ENCODE measurements at places on chromosomes 7 and 10.
A peak's percentile ranks its signal among the peaks of the same experiment; 100 is the strongest.

GRCh38 chr7:4269086-4269485 lies 413.0 kb upstream of the FOXK1 start:
- no peak overlapping the region for H3K27ac ChIP-seq
- H3K4me1 ChIP-seq = no peaks in the 10 kb centered on the region
- H3K36me3 ChIP-seq = no peaks in the 10 kb centered on the region
- no peak for DNase-seq
- H3K27me3 ChIP-seq = no peaks in the 10 kb centered on the region
- no peak overlapping the region for H3K4me3 ChIP-seq

DNA sequence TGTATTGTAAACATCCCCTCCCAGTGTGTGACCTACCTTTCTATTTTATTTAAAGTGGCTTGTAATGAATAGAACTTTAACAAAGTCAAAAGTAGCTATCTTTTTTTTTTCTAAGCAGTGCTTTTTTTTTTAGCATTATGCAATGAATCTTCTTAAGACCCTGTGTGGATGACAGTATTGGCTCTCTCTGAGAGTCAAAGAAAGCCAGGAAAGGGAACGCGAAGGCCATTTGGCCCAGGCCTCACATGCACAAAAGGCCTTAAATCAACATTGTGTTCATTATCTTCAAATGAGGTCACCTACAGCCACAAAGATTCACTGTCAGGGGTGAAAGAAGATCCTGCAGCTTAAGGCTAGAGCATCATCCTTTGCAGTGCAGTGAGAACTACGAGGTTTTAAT lies 721.5 kb downstream of the GRID1 start:
- H3K4me3 ChIP-seq = no peak overlapping the region
- no peaks in the 10 kb centered on the region for H3K4me1 ChIP-seq
- DNase-seq = no peak
- H3K27ac ChIP-seq = no peak overlapping the region

GRCh38 chr7:151168003-151168786 lies 701 bp upstream of the GBX1 start:
- no peak overlapping the region for H3K27ac ChIP-seq
- peak; percentile 74 for DNase-seq
- peak overlapping the region; percentile 54 for H3K4me3 ChIP-seq

DNA sequence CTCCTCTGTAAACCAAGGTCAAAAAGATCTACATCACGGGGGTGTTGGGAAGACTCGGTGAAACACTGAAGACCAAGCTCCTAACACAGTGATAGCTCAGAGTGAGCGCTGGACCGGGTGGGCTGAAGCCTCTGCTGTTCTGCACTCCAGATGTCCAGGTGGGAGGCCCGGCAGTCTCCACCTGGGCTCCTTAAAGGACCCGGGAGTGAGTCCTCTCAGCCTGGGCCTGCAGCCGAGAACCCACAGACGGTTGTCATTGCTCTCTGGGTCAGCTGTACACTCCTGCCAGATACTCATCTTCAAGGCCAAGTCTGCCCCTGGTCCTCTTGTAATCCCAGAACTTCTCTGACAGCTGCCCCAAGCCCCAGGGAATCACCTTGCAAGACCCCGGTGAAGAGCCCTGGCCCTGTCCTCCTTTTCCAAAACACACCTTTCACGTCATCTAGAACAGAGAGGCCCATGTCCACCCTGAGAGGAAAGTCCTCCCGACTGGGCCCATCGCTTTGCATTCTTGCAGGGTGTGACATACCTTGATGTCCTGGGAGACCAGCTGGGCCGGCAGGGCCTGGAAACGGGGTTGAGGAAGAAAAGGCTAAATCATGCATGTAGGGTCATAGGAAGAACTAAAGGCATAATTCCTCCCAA lies 43.7 kb downstream of the COL17A1 start:
- no peak overlapping the region for H3K27ac ChIP-seq
- H3K4me1 ChIP-seq = no peaks in the 10 kb centered on the region
- H3K27me3 ChIP-seq = no peaks in the 10 kb centered on the region
- H3K4me3 ChIP-seq = no peak overlapping the region

GRCh38 chr10:50618624-50619023 lies 5.1 kb downstream of the SGMS1 start:
- no peak for DNase-seq
- no peaks in the 10 kb centered on the region for H3K27me3 ChIP-seq
- H3K4me3 ChIP-seq = no peak overlapping the region
- no peaks in the 10 kb centered on the region for H3K36me3 ChIP-seq
- H3K4me1 ChIP-seq = peaks cover 48% of the 10 kb centered on the region
- H3K27ac ChIP-seq = no peak overlapping the region

- no peak overlapping the region for H3K27ac ChIP-seq
- no peak for DNase-seq
- peaks cover 21% of the 10 kb centered on the region for H3K4me1 ChIP-seq
- H3K36me3 ChIP-seq = peaks cover 20% of the 10 kb centered on the region
Observed at GRCh38 chr7:1563981-1564602, 5.7 kb downstream of the PSMG3 start.

GRCh38 chr7:126398285-126398684 lies 854.5 kb downstream of the GRM8 start:
- H3K4me1 ChIP-seq = no peaks in the 10 kb centered on the region
- H3K27me3 ChIP-seq = no peaks in the 10 kb centered on the region
- no peaks in the 10 kb centered on the region for H3K36me3 ChIP-seq
- H3K4me3 ChIP-seq = no peak overlapping the region
- no peak for DNase-seq

GRCh38 chr10:108425283-108425964 lies 1260.9 kb upstream of the SORCS1 start:
- no peak for DNase-seq
- no peak overlapping the region for H3K27ac ChIP-seq
- H3K27me3 ChIP-seq = no peaks in the 10 kb centered on the region
- no peaks in the 10 kb centered on the region for H3K4me1 ChIP-seq
- H3K36me3 ChIP-seq = no peaks in the 10 kb centered on the region
- H3K4me3 ChIP-seq = no peak overlapping the region

DNA sequence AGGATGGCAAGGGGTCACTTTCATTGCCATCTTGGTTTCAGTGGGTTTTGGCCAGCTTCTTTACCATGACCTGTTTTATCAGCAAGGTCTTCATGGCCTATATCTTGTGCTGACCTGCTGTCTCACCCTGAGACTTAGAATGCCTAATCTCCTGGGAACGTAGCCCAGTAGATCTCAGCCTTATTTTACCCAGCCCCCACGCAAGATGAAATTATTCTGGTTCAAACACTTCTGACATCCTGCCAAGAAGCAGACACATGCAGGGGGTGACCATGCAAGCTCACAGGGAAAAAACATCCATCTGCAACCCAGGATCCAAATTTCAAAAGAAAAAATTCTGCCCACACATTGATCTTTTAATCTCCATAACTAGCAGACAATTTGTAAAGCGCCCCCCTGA lies 88.4 kb upstream of the EEPD1 start:
- no peak overlapping the region for H3K4me3 ChIP-seq
- no peak overlapping the region for H3K27ac ChIP-seq
- H3K27me3 ChIP-seq = no peaks in the 10 kb centered on the region
- H3K4me1 ChIP-seq = no peaks in the 10 kb centered on the region
- DNase-seq = no peak
- no peaks in the 10 kb centered on the region for H3K36me3 ChIP-seq

GRCh38 chr7:128919881-128920799 lies 9.6 kb upstream of the KCP start:
- no peaks in the 10 kb centered on the region for H3K36me3 ChIP-seq
- no peak for DNase-seq
- no peak overlapping the region for H3K27ac ChIP-seq

GRCh38 chr10:113524120-113524519 lies 28.7 kb upstream of the HABP2 start:
- H3K4me3 ChIP-seq = no peak overlapping the region
- H3K4me1 ChIP-seq = no peaks in the 10 kb centered on the region
- H3K27me3 ChIP-seq = peaks cover 5% of the 10 kb centered on the region
- no peaks in the 10 kb centered on the region for H3K36me3 ChIP-seq
- H3K27ac ChIP-seq = no peak overlapping the region

DNA sequence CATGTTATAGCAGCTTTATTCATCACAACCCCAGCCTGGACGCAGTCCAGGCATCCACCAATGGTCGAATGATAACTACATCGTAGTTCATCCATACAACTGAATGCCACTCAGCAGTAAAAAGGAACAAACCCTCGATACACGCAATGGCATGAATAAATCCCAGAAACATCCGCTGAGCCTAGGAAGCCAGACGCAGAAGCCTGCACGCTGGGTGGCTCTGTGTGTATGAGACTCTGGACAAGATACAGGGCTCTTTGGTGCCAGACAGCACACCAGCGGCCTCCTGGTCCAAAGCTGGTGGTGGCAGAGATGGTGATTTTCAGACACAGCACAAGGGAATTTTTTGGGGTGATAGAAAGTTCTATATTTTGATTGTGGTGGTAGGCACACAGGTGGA lies 10.0 kb upstream of the CRYGN start:
- H3K4me1 ChIP-seq = peaks cover 4% of the 10 kb centered on the region
- no peaks in the 10 kb centered on the region for H3K36me3 ChIP-seq
- no peak for DNase-seq
- no peak overlapping the region for H3K4me3 ChIP-seq
- H3K27me3 ChIP-seq = peaks cover 5% of the 10 kb centered on the region
- H3K27ac ChIP-seq = no peak overlapping the region

DNA sequence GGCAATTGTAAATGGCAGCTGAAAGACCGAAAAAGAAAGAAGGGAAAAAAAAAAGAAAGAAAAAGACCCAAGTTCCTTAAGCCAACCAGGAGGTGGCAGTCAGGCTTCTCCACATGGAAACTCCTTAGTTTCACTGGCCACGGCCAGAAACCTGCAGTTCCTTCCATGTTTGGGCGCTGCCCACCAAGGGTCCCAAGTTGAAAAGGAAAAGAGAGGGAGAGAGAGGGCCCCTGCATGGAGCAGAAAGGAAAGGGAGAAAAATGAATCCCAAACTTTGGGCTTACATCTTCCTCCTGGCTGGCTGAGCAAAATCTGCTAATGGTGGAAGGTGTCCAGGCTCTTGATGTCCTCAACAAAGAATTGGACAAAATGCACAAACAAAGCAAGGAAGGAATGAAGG lies 31.8 kb upstream of the ABCA13 start:
- no peak overlapping the region for H3K27ac ChIP-seq
- no peak overlapping the region for H3K4me3 ChIP-seq
- H3K36me3 ChIP-seq = no peaks in the 10 kb centered on the region
- no peak for DNase-seq

- H3K4me1 ChIP-seq = peaks cover 69% of the 10 kb centered on the region
- H3K36me3 ChIP-seq = no peaks in the 10 kb centered on the region
- no peak for DNase-seq
- H3K4me3 ChIP-seq = no peak overlapping the region
- no peaks in the 10 kb centered on the region for H3K27me3 ChIP-seq
Observed at GRCh38 chr10:17426263-17426750, 28.1 kb downstream of the ST8SIA6 start.

GRCh38 chr7:81516898-81517297 lies 252.9 kb downstream of the HGF start:
- no peak for DNase-seq
- no peak overlapping the region for H3K4me3 ChIP-seq
- no peaks in the 10 kb centered on the region for H3K36me3 ChIP-seq
- no peaks in the 10 kb centered on the region for H3K4me1 ChIP-seq

DNA sequence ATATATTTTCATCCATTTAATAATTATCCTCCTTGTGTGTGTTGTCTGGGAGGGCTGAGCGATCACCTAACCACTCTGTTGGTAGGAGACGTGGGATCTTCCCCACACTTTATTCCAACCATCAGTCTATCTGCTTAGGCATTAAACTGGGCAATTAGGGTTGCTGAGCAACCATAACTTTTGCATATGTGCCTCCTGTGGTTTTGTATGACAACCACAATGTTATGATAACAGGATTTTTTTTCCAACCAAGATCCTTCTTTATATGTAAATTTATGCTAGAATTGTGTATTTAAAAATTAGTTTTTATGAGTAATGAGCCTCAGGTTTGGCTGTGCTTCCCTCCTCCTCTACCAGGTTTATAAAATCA lies 495.0 kb upstream of the MGMT start:
- DNase-seq = no peak
- H3K4me3 ChIP-seq = no peak overlapping the region
- peaks cover 6% of the 10 kb centered on the region for H3K27me3 ChIP-seq

GRCh38 chr7:80623503-80624252 lies 14.8 kb upstream of the CD36 start:
- H3K36me3 ChIP-seq = no peaks in the 10 kb centered on the region
- no peak overlapping the region for H3K27ac ChIP-seq
- no peaks in the 10 kb centered on the region for H3K4me1 ChIP-seq
- H3K4me3 ChIP-seq = no peak overlapping the region
